ENCODE measurements at places on chromosomes 16 and 17.

- DNase-seq = no peak
These were observed 13.3 kb upstream of the CAVIN1 start for GRCh38 chr17:42436391-42436790.

DNA sequence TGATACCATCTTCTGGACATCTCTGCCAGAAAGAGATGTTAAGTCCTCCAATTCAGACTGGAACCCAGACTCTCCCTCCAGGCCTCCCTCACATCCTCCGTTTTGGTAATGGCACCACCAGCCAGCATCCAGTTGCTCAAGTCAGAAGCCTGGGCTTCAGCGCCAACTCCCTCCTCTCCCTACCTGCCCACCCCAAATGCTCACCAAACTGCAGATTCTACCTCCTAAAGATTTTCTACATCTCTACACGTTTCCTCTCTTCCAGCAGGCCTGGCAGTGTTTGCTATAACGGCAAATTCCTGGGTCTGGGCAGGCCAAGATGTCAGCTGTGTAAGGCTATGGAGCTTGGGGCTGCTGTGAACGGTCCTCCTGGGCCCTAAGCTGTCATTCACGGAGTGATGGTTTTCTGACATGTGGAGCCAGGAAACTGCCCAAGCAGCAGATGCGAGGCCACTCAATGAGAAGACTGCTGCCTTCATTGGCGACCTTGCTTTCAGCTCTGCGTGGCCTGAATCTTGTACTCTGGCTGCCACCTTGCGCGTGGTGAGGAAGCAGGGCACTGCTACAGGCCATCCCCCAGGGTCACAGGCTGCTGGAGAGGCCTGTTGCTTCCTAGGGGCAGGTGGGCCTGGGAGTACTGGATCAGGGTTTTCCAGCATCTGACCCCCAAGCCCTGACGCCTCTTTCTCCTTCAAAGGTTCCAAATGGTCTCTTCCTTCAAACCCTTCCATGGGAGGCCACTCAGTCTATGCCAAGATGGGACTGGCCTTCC, 37.7 kb downstream of the TBX4 start:
- DNase-seq = no peak

DNA sequence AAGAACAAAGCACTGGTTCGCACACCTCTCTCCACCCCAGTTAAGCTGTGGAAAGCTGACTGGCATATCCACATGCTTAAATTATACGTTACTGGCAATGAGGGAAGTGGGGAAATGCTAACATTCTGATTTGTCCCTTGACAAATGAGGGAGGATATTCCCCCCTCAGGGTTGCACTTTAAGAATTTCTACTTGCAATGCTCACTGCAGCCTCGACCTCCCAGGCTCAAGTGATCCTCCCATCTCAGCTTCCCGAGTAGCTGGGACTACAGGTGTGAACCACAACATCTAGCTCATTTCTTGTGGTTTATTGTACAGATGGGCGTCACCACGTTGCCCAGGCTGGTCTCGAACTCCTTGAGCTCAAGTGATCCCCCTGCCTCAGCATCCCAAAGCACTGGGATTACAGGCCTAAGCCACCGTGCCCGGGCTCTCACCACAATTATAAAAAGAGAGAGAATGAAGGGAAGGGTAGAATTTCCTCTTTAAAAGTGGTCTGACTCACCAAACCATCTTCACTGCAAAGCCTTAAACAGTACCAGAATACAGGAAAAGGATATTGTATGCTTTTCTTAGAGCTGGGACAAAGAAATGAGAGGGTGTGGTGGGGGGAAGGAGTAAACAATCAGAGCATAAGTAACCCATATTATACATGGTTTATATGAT, 38.9 kb downstream of the KANSL1 start:
- peak; percentile 46 for DNase-seq

GRCh38 chr17:82302991-82303943, 14.1 kb downstream of the CD7 start:
- DNase-seq = peak; percentile 51

DNA sequence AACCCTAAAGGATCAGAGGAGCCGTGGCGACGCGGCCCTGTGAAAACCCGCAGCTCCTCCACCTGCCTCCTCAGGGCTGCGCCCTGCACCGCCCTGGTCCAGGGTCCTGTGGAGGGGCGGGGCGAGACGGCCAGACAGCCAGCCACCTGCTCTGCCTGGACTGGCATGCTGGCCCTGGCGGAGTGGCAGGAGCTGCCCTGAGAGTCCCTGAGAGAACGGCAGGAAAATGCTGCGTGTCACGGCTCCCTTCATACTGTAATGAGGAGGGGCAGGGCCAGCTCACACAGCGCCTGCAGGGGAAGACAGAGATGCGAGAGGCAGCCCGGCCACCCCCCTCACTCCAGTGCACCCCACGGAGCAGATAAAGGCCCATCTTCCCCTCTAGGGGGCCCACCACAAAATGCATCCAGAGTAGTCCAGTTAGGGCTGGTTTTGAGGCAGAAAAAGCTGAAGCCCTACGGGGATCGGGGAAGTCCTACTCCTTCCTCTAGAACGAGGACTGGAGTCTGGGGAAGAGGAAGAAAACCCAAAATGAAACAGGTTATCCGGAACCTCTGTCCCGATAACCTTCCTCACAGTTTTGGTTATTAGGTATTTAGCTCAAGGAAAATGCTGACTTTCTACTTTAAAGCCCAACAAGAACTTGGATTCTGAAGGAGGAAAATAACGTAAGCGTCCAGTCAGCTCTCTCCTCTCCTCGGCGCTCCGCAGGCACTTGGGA, 97.6 kb upstream of the DNAH17 start:
- no peak for DNase-seq

DNA sequence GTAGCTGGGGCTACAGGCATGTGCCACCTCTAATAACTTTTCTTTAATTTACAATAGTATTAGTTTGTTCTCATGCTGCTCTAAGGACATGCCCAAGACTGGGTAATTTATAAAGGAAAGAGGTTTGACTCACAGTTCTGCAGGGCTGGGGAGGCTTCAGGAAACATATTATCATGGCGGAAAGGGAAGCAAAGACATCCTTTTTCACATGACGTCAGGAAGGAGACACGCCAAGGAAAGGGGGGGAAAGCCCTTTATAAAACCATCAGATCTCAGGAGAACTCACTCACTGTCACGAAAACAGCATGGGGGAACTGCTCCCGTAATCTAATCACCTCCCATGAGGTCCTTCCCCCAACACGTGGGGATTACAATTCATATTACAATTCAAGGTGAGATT, 18.3 kb downstream of the IL4R start:
- DNase-seq = no peak

DNA sequence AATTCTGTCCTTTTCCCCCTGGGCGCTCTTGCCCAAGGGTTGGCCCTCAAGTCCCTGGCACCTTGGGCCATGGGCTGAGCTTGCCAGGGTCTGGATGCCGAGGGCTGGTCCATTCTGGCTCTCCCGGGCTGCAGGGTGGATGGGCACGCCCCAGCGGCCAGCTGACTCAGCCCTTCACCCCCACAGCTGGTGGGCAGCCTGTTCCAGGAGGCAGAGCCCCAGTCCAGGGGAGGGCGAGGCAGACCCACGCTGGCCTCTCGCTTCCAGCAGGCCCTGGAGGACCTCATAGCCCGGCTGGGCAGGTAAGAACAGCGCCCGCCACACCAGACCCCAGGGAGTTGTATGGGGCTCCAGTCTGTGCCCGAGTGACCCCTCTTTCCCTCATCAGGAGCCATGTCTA, 15.0 kb downstream of the MYO15B start:
- no peak for DNase-seq

- no peak for DNase-seq
These were observed 54.8 kb downstream of the SCNN1B start for GRCh38 chr16:23356941-23357340.

GRCh38 chr16:70418274-70418992, 20.5 kb downstream of the ST3GAL2 start:
- DNase-seq = no peak

DNA sequence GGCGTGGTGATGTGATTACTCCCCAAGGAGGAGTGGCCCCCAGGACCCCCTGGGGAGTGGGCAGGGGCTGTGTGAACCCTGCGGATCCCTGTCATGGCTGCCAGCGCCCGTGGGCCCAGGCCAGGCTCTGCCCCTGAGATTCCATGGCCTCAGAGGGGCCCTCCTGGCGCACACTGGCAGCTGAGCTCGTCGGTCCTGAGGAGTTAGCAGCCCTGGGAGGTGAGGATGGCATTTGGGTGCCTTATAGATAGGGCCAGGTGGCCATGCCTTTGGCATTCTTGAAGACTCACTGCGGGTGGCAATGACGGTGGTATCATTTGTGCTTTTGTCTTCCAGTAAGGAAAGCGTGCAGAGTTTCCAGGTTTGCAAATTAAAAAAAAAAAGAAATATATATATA, 146.8 kb upstream of the GSE1 start:
- DNase-seq = no peak

DNA sequence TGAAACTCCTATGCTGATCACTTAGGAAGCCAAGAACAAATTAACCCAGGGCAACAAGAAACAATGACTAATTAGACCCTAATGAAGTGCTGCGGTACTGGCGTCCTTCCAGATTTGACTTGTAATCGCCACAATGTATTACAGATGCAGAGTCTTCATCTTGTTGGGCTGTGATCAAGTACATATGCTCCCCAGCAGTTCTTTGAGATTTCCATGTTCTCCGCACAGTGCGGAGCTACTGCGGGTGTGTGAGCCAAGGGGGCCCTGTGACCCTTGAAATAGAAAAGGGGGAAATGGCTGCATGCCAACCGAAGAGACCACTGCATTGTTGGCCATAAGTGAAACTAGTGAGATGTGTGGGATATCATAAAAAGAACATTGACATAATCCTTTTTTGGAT, 469.9 kb downstream of the MAF start:
- no peak for DNase-seq

GRCh38 chr17:44066204-44066930, at the start of gene LSM12:
Gene LSM12 (minus strand): TSS chr17:44066671. CDS start chr17:44066587, 84 bp downstream.
- peak; percentile 90 for DNase-seq

DNA sequence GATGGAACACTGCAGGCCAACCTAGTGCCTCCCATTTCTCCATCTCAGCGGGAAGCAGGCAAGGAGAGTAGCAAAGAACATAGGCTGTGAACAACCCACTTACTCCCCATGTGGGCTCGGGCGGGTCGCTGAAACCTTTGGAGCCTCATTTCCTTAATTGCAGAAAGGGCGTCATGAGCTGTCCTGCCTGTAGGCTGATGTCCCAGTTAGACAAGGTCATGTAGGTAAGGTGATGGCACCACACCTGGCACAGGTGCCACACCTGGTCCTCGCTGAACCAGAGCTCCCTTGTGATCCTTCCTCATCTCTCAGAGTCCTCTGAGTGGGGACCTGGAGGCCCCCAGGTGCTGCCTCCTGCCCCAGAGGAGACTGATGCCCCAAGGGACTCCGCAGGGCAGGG, 22.9 kb downstream of the ABCC3 start:
- no peak for DNase-seq

DNA sequence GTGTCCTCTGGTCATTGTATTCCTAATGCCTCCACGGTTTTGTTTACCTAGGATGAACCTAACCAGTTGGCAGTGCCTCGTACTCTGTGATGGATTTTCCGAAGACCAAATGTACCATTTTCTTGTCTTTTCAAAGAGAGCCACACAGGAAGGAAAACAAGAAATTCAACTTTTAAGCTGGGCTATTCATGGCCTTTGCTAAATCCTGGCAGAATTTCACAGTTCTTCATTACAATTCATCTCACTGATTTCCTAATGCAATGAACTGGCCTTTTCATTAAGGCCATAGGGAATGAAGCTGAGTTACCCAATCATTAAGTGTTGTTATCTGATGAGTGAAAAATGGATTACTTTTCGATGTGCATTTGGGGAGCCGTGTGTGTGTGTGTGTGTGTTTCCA, 7.9 kb upstream of the KCNJ16 start:
- DNase-seq = no peak

GRCh38 chr16:16008666-16009065, 59.2 kb downstream of the ABCC1 start:
- DNase-seq = no peak

DNA sequence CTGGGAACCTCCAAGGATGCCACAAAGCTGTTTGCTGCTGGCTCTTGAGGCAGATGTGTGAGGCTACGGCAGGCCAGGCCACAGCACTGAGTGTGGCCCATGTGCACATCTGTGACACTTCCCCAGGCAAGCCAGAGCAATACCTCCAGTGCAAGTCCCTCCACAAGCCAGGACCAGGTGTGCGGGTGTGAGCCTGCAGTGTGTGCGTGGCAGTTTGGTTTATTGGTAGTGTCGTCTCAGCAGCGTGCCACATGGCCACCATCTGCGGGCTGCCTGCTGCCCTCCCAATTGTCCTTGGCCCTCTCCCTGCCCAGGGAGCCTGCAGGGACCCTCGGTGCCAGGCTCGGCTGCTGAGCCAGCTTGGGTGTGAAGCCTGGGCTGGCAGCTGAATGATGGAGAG, 9.9 kb upstream of the SREBF1 start:
- no peak for DNase-seq

GRCh38 chr17:29369831-29370735, 20.1 kb upstream of the TAOK1 start:
- peak; percentile 74 for DNase-seq

- DNase-seq = no peak
These were observed 45.7 kb upstream of the KPNB1 start for GRCh38 chr17:47603830-47604597.

- DNase-seq = peak; percentile 50
These were observed 794 bp upstream of the CPNE7 start for GRCh38 chr16:89574681-89575246.

- no peak for DNase-seq
These were observed 74.1 kb downstream of the SREBF1 start for GRCh38 chr17:17762744-17763105.

DNA sequence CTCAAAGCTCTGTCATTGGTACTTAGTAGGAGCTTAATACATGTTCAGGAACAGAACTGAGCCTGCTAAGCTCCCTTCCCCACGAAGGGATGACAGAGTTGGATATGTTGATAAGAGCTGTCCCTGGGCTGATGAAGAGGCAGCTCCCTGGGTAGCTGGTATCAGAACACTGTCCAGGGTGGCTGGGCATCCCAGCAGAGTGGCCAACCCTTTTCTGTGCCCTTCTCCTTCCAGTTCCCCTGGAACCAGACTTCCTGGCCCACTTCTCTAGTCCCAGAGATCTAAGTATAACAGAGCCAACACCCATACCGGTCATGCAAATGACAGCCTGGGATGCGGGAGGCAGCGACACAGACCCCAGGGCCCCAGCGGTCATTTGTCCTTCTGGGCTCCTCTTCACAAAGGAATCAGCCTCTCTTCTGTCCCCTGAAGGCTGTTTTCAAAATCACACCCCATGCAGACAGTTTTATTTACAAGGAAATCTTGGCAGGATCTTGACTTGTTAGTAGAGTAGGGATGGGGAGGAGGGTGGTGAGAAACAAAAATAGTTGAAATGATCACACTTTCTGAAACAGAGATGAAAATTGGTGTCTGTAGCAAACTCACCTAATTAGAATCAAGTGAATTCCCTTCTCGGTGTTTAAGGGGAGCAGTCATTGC, 1.4 kb upstream of the RHBDL3 start:
- no peak for DNase-seq

DNA sequence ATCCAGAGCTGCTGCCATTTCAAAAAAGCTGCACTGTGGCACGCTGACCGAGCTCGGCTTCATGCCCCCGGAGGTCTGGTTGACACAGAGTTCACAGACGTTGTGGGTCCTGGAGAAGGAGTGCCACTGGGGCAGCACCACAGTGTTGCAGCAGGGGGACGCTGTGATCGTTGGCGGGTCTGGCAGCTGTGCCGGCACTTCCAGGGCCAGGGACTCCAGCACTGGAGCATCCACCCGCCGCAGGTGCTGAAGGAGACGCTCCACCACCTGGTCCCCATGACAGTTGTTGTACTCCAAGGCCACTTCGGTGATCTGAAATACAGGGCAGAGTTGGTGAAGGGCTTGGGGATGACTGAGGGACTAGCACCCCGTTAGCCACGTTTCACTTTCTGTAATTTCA, 23.5 kb downstream of the SNN start:
- no peak for DNase-seq
